ENCODE measurements at places on chromosomes 11 and 22. TPM values are rescaled to one million over a fixed set of nuclear protein-coding genes. Genes with fewer than 3 reads are reported as not detected.

- no peak overlapping the region for H3K4me3 ChIP-seq
- H3K36me3 ChIP-seq, result no peaks in the 10 kb centered on the region
- no peaks in the 10 kb centered on the region for H3K4me1 ChIP-seq
- no peaks in the 10 kb centered on the region for H3K27me3 ChIP-seq
Measured at GRCh38 chr22:33823552-33823951, 96.7 kb downstream of the LARGE1 start.

DNA sequence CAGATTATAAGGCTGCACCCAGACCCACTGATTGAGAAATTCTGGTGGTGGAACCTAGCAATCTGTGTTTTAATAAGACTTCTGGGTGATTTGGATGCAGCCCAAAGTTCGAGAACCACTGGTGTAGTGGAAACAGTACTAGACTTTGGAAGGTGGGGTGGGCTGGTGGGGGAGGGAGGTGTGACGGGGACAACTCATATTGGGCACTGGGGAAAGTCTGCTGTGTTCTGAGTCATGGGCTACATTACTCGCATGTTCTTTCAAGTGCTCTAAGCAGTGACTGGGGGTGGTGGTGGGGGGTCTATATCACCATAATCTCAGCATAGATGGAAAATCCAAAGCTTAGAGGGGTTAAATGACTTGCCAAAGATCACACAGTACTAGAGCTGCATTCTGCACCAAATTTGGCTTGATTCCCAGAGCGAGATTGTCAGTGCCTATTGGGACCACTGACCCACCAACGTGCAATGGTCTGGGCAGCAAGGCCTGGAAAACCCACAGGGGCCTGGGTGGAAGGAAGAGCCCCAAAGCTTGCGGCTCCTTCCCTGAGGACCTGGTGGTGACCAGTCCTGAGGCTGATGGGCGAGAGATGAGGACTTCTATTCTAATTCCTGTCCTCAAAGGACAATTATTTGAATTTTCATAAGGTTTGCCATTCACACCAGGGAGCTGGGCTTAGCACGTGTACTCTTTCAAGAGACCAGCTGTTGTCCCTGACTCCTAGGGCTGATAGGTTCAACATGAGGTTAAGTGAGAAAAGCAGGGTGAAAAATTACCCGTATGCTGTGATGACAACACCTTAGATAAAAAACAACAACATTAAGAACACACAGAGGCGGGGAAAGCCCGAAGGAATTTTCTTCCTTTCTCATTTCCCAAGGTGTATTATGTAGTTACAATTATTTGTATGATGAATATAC is 77.5 kb upstream of the NARS2 start:
- DNase-seq, result no peak
- H3K27me3 ChIP-seq, result no peaks in the 10 kb centered on the region
- peak overlapping the region; percentile 63 for H3K4me3 ChIP-seq
- no peaks in the 10 kb centered on the region for H3K36me3 ChIP-seq

GRCh38 chr11:121257976-121258375 is 34.6 kb upstream of the SC5D start:
- H3K27me3 ChIP-seq, result peaks cover 64% of the 10 kb centered on the region
- H3K36me3 ChIP-seq, result no peaks in the 10 kb centered on the region
- no peaks in the 10 kb centered on the region for H3K4me1 ChIP-seq
- DNase-seq, result no peak
- no peak overlapping the region for H3K4me3 ChIP-seq

GRCh38 chr11:76805206-76805913 is 22.2 kb downstream of the TSKU start:
- H3K4me3 ChIP-seq, result no peak overlapping the region
- DNase-seq, result peak; percentile 53
- peaks cover 3% of the 10 kb centered on the region for H3K27me3 ChIP-seq
- H3K4me1 ChIP-seq, result peaks cover 36% of the 10 kb centered on the region

- no peaks in the 10 kb centered on the region for H3K4me1 ChIP-seq
- H3K27ac ChIP-seq, result no peak overlapping the region
- H3K4me3 ChIP-seq, result no peak overlapping the region
- no peak for DNase-seq
Measured at GRCh38 chr11:126575849-126576248, 220.4 kb downstream of the ST3GAL4 start.

DNA sequence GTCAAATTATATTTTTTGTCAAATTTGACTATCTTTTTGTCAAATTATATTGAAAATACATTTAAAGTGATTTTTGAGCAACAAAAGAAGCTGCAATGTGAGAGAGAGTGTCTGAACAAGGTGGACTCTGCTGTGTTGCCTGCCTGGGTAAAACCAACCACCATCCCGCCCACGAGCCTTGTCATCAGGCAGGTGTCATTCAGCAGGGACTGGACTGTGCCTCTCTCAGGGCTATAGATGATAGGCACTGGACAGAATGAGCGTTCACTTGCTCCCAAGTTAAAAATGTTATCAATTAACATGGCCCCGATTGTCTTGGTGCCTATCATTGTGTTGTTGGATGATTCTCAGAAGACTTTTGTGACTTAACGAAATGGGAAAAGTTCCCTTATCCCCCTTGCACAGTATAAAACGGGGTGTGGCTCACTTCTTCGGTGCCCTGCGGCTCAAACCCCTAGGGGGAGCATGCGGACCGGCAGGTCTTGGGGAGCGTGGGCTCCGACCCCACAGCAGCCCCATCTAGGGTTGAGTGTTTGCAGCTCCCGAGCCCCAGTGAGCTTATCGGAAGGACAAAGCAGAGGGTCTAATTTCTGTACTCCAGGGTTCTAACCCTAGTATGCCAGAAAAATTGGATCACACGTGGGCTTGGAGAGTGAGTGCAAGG is 1.7 kb downstream of the APOL5 start:
- no peak overlapping the region for H3K27ac ChIP-seq
- no peaks in the 10 kb centered on the region for H3K4me1 ChIP-seq
- no peak for DNase-seq
- no peaks in the 10 kb centered on the region for H3K27me3 ChIP-seq

- no peaks in the 10 kb centered on the region for H3K36me3 ChIP-seq
- no peak overlapping the region for H3K4me3 ChIP-seq
- H3K4me1 ChIP-seq, result no peaks in the 10 kb centered on the region
- DNase-seq, result no peak
- no peak overlapping the region for H3K27ac ChIP-seq
Measured at GRCh38 chr11:75233754-75234172, 6.8 kb upstream of the TPBGL start.

DNA sequence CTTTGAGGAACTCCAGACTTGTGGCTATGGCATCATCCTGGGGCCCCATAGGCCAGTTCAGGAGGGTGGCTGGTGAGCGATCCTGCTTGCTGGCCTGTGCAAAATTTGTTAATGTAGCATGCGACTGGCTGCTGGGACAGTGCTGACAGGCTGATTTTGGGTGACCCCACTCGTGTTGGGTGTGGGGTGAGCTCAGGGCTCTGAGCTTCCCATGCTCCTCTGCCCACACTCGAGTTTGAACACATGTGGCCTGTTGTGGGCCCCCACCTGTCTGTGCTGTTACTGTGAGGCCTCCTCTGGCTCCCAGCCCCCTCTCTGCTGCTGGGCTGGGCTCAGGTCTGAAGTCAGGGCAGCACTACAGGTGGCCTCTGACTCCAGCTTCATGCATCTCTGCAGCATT is 64.4 kb upstream of the MYEOV start:
- no peaks in the 10 kb centered on the region for H3K4me1 ChIP-seq
- H3K36me3 ChIP-seq, result no peaks in the 10 kb centered on the region
- H3K27me3 ChIP-seq, result peaks cover 21% of the 10 kb centered on the region
- H3K4me3 ChIP-seq, result no peak overlapping the region
- no peak for DNase-seq

- no peaks in the 10 kb centered on the region for H3K27me3 ChIP-seq
- peaks cover 42% of the 10 kb centered on the region for H3K36me3 ChIP-seq
- peak overlapping the region; percentile 95 for H3K27ac ChIP-seq
Measured at GRCh38 chr11:18393581-18394274, 635 bp upstream of the LDHA start.

DNA sequence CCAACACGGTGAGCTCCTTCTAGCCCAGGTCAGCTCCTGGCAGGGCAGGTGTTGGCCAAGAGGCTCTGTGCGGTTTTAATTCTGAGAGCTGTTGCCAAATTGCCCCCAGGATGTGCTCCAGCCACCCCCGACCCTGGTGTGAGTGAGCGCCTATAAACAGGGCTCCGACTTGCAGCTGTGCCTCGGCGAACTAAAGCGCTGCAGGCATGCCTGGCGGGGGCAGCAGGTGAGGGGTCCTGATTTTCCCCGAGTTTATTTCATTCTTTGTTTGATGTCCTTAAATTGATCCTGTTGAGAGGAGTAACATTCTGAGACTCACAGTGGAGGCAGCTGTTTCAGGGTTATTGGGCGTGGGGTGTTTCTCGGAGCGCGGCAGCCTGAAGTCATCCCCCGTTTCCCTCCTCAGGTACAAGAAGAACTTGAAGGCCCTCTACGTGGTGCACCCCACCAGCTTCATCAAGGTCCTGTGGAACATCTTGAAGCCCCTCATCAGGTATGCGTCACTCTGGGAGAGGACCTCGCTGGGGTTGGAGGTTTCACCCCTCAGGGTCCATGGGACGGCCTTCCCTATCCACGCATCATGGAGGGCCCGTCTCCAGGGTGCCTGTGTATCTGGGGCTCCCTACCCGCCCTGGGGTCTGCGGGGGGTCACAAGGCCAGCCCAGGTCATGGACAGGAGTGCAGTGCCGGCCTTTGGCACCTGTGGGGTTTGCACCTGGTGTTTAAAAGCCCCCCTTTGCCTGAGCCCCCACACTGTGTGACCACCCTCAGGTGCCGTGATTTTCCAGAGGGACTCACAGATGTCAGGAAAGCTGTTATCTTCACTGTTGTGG is 62.1 kb downstream of the ARHGAP8 start:
- no peaks in the 10 kb centered on the region for H3K4me1 ChIP-seq
- no peak for DNase-seq
- H3K36me3 ChIP-seq, result no peaks in the 10 kb centered on the region

GRCh38 chr11:68047437-68048290 is 8.8 kb downstream of the TCIRG1 start:
- no peaks in the 10 kb centered on the region for H3K4me1 ChIP-seq
- peaks cover 47% of the 10 kb centered on the region for H3K36me3 ChIP-seq
- no peaks in the 10 kb centered on the region for H3K27me3 ChIP-seq
- no peak overlapping the region for H3K27ac ChIP-seq
- H3K4me3 ChIP-seq, result no peak overlapping the region
- no peak for DNase-seq

- no peak for DNase-seq
- H3K27ac ChIP-seq, result no peak within 1 kb of the TSS
- no peaks in the 10 kb centered on the region for H3K36me3 ChIP-seq
Measured at GRCh38 chr11:128890543-128891368, at the start of gene KCNJ5. KCNJ5 (plus strand) TSS chr11:128891356; CDS start chr11:128911274, 19,918 bp downstream.

DNA sequence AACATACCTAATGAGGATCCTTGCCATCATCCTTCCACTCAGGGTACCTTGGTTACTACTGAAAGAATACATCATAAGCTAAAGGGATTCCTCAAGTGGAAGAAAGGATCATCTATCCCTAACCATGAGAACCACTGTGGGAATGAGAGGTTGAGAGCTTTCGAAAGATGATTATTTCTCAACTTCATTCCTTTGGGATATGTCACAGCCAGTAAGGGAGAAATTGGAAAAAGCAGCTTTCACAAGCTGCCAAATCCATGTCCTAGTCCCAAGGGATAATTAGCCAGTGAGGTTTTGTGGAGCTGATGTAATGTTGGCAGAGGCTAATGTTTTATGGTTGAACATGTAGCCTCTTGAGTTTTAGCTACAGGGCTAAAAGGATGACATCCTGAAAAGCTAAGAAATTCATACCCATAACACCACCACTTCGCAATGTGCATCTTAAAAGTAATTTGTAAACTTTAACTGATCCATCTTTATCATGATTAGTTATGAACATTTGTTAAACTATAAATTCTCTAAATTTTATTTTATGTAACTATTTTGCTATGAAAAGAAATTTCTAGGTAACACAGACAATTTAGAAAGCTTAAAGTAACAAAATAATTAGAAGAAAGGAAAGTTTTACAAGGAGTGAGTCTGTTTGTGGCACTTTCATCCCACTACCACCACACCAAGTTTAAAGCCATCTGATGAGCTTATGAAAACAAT is 123.9 kb downstream of the MRTFA start:
- H3K27ac ChIP-seq, result no peak overlapping the region
- no peak overlapping the region for H3K4me3 ChIP-seq
- DNase-seq, result no peak
- H3K36me3 ChIP-seq, result peaks cover 7% of the 10 kb centered on the region
- H3K27me3 ChIP-seq, result no peaks in the 10 kb centered on the region
- peaks cover 9% of the 10 kb centered on the region for H3K4me1 ChIP-seq

DNA sequence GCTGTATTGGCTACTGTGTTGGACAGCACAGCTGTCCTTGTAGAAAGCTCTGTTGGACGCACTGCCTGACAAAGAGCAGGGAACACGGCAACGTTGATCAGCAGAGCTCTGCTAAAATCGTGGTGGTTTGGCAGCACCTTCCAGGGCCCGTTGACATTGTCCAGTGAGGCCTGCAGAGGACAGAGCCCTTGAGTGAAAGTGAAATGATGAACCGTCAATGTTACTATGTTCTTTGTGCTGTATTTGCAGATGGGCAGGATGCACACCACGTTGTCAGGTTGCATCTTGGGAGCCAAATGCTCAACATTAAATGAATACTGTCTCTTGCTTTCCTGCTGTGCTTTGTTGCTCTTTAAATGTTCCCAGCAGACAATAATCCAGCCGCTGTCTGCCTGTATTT is 69.7 kb downstream of the NELL1 start:
- no peak overlapping the region for H3K27ac ChIP-seq
- DNase-seq, result no peak
- H3K36me3 ChIP-seq, result no peaks in the 10 kb centered on the region
- H3K4me3 ChIP-seq, result no peak overlapping the region
- no peaks in the 10 kb centered on the region for H3K27me3 ChIP-seq
- H3K4me1 ChIP-seq, result no peaks in the 10 kb centered on the region

DNA sequence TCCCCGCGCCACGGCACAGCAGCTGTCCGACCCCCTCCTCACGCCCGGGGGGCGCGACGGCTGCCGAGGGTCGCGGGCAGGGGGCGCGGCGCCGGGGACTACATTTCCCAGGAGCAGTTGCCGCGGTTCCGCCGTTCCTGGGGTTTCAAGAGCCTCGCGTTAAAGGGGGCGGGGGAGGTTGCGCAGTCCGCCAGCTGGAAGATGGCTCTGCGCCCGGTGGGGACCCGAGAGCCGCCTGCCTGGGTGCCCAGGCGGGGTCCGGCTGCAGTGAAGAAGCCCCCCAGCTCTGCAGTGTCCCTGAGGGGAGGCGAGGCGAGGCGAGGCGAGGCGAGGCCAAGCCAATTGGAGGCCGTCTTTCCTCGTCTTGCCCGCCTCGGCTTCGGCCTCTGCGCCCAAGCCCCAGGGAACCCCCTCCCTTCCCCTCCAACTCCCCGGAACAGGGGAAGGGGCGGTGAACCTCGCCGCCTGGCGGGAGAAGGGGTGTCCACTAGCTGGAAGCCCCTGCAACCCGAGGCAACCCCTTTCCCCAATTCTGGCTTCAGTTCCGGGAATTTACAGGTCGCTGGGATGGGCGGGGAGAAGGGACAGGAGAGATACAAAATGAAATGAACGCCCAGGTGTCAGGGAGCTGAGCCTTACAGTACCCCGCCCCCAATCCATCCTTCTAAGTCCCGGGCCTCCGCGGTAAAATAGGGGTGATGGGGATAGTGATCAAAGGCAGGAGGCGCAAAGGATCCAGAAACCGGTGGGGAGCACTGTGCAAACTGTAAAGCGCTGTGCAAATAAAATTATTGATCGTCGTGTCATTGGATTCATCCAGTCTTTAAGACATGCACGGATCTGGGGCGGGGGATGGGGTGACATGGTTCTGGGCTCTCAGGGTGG is 5.2 kb upstream of the GCAT start:
- H3K36me3 ChIP-seq, result no peaks in the 10 kb centered on the region
- DNase-seq, result no peak
- H3K4me1 ChIP-seq, result peaks cover 34% of the 10 kb centered on the region
- peak overlapping the region; percentile 72 for H3K4me3 ChIP-seq
- no peak overlapping the region for H3K27ac ChIP-seq

The DCDC1 gene
- total RNA-seq, result not detected

The PRR33 gene
- 0.05 TPM for total RNA-seq

The TOM1 gene
- 23.6 TPM for total RNA-seq

The KRTAP5-8 gene
- total RNA-seq, result not detected

The ANO3 gene
- total RNA-seq, result not detected

Measured in activated T-helper 2 cell treated with anti-CD3 and anti-CD28 coated beads, Interferon-gamma antibody, Interleukin-2, Interleukin-4, amounts not matched to agents 10 μg/mL and 5 μg/mL and 100 μg/mL, durations not matched to agents 14 hours and 24 hours and 36 hours (primary cell).